ENCODE measurements at places on chromosomes 12 and 14.

- no peak for DNase-seq
Observed at GRCh38 chr12:124698998-124699305, 131.5 kb upstream of the NCOR2 start.

DNA sequence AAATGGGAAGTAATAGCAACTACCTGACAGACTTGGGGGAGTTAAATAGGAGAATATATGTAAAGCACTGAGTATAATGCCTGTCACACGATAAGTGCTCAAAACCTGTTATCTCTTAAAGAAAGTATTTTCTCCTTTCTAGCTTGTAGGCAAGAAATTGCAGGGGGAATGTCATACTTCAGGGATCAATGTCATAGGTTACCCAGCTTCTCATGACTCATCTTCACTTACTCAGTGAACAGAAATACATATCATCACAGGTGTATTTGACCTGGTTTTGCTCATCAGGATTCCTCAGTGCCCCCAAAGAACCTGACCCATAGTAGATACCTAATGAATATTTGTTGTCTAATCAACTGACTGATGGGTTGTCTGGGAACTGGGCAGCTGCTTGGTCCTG, 285.0 kb upstream of the ATP2B1 start:
- peak; percentile 8 for DNase-seq

- peak; percentile 11 for DNase-seq
Observed at GRCh38 chr14:20350860-20351259, 7.4 kb downstream of the PARP2 start.

DNA sequence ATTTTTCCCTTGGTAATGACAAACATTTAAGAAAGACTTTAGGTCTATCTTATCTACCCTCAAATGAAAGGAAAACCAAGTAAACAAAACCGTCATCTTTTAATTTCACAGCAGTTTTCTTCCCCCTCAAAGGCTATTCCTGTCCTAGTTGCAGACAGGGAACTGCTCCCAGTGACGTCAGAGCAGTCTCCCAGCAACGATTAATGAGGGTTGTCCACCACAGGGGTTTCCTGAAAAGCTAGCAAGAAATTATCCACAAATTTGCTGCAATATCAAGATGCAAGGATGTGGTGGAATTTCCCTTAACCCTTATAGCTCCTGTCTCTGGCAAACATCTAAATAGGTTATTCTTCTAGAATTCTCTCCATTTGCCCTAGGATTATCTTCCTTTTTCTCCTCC, 89.1 kb upstream of the STAC3 start:
- DNase-seq: peak; percentile 12

DNA sequence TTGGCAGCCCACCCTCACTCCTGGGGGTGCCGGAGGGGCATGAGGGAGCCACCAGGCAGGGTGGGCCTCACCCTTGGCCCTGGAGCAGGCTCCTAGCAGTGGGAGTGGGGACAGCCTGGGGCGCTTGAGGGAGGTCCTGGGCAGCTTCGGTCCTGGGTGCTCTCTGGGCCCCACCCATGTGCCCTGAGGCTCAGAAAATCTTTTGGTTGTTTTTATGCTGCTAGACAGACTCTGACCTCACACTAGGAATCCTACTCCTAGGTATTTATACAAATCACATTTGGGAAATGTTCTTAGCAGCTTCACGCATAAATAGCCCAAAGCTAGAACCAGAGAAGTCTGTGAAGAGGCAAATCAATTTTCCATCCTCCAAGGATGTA, 10.9 kb upstream of the ULK1 start:
- DNase-seq: peak; percentile 19

GRCh38 chr12:52230364-52231281, 2.4 kb upstream of the KRT7 start:
- DNase-seq: peak; percentile 96

GRCh38 chr12:7142056-7142644, 12.0 kb downstream of the CLSTN3 start:
- peak; percentile 71 for DNase-seq

DNA sequence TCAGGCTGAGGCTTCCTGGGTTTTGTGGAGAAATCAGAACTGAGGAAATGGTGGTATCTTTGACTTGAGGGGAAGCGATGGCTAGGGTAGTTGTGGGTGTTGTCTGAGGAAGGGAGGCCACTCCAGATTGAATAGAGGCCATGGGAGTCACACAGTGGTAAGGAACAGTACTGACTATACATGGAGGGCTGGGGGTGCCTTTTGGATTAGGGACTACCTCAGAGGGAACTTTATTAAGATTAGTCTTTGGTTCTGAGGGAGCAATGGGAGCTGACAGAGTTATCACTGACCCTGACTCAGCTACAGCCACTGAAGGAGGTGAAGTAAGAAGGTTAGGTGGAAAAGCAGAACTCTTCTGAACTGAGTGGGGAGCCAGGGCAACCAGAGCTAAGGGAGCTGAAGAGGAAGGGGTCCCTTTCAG, 4.4 kb downstream of the NACA start:
- DNase-seq: no peak
